ENCODE measurements at places on chromosomes 3 and 15.
A peak's percentile ranks its signal among the peaks of the same experiment; 100 is the strongest.

- DNase-seq: no peak
- no peak overlapping the region for H3K4me3 ChIP-seq
- H3K36me3 ChIP-seq: no peaks in the 10 kb centered on the region
Measured at GRCh38 chr3:13483988-13484695, 4.0 kb downstream of the HDAC11 start.

- no peak for DNase-seq
- H3K27ac ChIP-seq: no peak overlapping the region
- H3K4me3 ChIP-seq: no peak overlapping the region
- H3K4me1 ChIP-seq: no peaks in the 10 kb centered on the region
- peaks cover 30% of the 10 kb centered on the region for H3K36me3 ChIP-seq
- H3K27me3 ChIP-seq: no peaks in the 10 kb centered on the region
Measured at GRCh38 chr3:37041546-37042195, 48.4 kb downstream of the MLH1 start.

DNA sequence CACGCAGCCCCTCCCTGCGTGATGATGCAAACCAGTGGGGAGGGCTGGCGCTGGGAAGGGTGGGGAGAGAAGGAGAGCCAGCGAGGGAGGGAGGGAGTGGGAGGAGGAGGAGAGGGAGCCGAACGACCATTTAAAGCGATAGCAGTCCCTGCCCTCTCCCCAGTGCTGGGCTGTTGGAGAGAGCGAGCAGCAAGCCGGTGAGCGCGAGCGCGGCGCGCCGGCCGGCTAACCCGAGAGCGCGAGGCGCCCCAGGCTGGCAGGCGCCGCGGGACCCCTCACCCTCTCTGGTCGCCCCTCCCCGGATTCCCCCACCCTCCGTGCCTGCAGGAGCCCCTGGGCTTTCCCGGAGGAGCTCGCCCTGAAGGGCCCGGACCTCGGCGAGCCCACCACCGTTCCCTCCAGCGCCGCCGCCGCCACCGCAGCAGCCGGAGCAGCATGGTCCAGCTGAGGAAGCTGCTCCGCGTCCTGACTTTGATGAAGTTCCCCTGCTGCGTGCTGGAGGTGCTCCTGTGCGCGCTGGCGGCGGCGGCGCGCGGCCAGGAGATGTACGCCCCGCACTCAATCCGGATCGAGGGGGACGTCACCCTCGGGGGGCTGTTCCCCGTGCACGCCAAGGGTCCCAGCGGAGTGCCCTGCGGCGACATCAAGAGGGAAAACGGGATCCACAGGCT lies at the start of gene GRM7:
Gene GRM7 (plus strand): TSS at position 162 of the 671 bp plus-strand sequence.
- H3K27me3 ChIP-seq: no peaks in the 10 kb centered on the region
- no peak within 1 kb of the TSS for H3K4me3 ChIP-seq
- no peak within 1 kb of the TSS for H3K27ac ChIP-seq
- no peaks in the 10 kb centered on the region for H3K4me1 ChIP-seq

DNA sequence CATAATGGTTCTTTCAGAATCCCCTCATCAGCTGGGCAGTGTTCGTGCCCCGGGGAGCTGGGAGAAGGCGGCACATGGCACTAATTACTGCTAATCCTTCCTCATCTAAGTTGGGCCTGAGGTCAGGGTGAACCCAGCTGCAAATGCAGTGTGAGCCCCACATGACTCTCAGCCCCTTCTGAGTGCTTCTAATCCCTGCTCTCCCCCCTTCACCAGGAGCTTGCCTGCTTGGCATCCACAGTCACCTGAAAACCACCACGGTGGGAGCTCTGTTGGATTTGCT lies 455 bp upstream of the TRPM1 start:
- H3K27me3 ChIP-seq: no peaks in the 10 kb centered on the region
- no peak for DNase-seq
- H3K27ac ChIP-seq: no peak overlapping the region
- H3K4me1 ChIP-seq: peaks cover 3% of the 10 kb centered on the region
- no peaks in the 10 kb centered on the region for H3K36me3 ChIP-seq
- no peak overlapping the region for H3K4me3 ChIP-seq

DNA sequence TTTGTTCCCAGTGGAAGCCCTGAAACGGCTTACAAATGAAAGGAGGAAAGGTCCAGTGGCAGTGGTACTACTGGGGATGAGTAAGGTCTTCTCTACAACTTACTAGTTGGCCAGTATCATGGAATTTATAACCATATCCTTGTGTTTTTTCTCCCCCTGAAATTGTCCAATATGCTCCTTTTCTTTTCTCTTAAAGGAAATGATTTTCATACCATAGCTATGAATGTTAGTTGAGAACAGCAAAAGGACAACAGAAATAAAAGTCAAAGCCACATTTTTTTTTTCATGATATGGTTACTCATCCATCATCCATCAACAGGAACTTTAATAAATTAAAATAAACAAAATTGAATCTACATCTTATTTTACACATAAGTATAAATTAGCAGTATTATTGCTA lies 450.4 kb downstream of the MFSD1 start:
- no peak overlapping the region for H3K27ac ChIP-seq
- DNase-seq: no peak
- H3K4me3 ChIP-seq: no peak overlapping the region
- H3K36me3 ChIP-seq: no peaks in the 10 kb centered on the region
- no peaks in the 10 kb centered on the region for H3K27me3 ChIP-seq

GRCh38 chr3:152183473-152183872 lies 85.3 kb upstream of the MBNL1 start:
- DNase-seq: peak; percentile 46
- no peaks in the 10 kb centered on the region for H3K4me1 ChIP-seq
- H3K36me3 ChIP-seq: no peaks in the 10 kb centered on the region

DNA sequence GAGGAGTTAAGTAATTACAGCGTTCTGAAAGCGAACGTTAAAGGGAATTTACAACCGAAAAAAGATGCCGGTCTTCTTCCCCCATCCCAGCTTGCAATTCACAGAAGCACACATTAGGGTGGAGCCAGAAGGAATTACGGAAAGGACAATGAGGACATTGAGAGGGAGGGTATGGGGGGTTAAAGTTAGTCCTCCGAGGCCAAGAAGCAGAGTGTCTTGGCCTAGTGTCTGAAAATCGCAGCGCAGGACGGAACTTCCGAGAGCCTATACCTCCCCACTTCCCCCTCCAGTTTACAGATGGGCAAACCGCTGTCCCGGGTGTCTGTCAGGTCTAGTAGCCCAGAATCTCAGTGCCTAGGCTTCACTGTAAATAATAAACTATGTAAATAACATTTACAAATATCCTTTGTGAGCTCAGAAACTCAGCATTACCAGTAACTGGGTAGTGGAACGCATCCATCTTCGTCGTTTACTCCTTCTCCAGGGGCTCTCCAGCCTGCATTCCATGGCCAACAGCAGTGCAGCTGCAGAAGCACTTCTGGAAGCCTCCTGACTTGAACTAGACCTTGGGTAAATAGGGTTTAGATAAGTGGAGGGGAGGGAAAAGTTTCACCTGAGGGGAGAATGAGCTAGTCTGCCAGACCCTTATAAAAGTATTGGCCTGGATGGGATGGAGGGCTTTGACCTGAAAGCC lies 922 bp downstream of the ADPRH start:
- no peaks in the 10 kb centered on the region for H3K36me3 ChIP-seq
- H3K4me1 ChIP-seq: peaks cover 10% of the 10 kb centered on the region
- no peaks in the 10 kb centered on the region for H3K27me3 ChIP-seq
- peak overlapping the region; percentile 49 for H3K27ac ChIP-seq
- no peak for DNase-seq
- H3K4me3 ChIP-seq: peak overlapping the region; percentile 62

Data from HCT116 (cell line).